ENCODE measurements at places on chromosomes 3 and 15. TPM values are rescaled to one million over a fixed set of nuclear protein-coding genes. Genes with fewer than 3 reads are reported as not detected.
A peak's percentile ranks its signal among the peaks of the same experiment; 100 is the strongest.

DNA sequence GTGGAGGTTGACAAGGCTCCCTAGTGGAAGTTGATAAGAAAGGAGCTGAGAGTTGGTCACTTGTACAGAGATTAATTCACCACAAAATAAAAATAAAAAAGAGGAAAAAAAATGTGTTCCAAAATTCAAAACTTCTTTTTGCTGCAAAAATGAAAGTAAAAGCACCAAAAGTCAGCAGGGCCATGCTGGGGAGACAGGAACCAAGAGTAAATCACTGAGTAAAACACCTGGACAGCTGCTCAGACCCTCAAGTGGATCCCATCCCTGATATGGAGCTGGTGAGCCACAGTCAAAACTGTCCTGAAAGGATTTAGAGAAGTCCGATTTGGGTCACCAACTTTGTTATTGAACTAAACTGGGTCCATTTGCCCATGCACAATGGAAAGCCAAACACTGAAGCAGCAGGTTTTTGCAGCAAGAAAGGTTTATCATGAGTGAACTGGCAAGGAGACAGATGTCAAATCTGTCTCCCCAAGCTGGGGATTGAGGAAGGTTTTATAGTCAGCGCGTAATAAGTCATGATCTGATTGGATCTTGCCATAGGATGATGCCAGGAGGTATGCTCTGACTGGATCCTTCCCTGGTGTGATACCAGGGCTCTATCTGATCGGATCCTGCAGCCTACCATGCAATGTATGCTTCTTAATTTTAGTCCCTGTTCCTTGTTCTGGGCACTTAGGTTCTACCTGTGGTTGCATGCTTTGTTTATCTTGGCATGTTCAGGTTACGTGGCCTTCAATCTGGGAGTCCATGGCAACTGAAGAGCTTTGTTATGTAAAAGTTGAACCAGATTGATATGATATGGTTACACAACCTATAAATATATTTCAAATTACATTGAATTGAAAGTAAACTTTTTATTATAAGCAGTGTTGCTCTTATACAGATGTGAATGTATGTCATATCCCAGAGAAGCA is 313.2 kb downstream of the POLQ start:
- no peak overlapping the region for H3K4me3 ChIP-seq
- H3K36me3 ChIP-seq: no peaks in the 10 kb centered on the region
- DNase-seq: no peak
- no peaks in the 10 kb centered on the region for H3K4me1 ChIP-seq
- no peak overlapping the region for H3K27ac ChIP-seq

MOBP gene
- 0.10 TPM for total RNA-seq

STAC gene
- 18.1 TPM for total RNA-seq

DNA sequence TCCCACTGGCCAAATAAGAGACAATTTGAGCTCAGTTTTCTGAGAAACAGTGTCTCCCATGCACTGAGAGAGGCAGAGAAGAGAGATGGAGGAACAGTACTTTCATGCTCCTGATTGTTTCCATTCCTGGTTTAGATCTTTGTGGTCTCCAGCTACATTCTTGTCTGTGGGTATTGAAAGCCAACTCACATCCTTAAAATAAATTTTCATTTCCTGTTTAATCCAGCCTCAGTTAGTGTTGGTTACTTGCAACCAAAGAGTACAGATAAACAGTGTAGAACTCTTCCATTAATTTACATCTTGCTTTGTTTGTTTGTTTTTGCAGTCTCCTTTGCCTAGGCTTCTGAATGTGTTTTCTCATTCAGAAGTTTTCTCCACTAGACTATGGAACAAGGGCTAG is 123.7 kb upstream of the CLSTN2 start:
- no peaks in the 10 kb centered on the region for H3K27me3 ChIP-seq
- no peaks in the 10 kb centered on the region for H3K36me3 ChIP-seq
- H3K4me1 ChIP-seq: no peaks in the 10 kb centered on the region
- no peak overlapping the region for H3K4me3 ChIP-seq

- no peak overlapping the region for H3K27ac ChIP-seq
- H3K27me3 ChIP-seq: no peaks in the 10 kb centered on the region
- H3K4me3 ChIP-seq: no peak overlapping the region
- DNase-seq: no peak
Measured at GRCh38 chr3:114857299-114857701, 289.8 kb downstream of the ZBTB20 start.

IQCF5 gene
- total RNA-seq: not detected

DNA sequence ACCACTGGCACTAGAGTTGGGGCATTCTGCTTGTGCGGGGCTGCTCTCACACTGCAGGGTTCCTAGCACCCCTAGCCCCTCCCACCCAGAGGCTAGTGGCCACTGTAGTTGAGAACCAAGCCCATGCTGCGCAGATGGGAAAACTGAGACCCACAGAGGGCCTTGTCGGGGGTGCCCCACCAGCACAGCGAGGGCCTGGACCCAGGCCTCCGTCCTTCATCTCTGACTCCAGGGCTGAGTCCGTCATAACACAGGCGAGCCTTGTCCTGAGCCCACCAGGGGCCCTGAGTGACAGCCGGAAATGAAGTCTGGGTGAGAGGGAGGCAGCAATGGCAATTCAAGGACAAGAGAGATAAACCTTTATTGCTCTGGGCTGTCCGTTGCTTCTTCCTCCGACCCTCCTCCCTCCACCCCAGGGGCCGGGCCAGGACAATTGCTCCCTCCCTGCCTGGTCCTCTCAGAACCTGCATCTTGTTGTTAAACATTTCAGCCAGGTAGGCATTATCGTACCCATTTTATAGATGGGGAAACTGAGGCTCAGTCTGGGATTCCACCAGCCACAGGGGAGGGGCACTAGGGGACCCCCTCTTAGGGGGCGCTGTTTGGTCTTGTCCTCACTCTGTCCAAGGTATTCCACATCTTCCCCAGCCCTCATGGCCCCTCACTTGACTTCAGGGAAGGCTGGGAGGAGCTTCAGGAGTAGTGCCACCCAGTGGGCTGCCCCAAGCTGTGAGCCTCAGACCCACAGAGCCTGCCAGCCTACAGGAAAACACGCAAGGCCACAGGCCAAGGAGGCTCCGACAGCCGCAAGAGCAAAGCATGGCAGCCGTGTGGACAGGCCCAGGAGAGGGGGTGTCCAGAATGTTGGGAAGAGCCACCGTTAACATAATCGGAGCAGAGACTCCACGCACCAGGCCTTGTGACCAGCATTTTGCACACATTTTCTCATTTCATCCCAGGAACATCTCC is 4.4 kb upstream of the GRIP2 start:
- H3K4me1 ChIP-seq: peaks cover 1% of the 10 kb centered on the region
- no peak overlapping the region for H3K27ac ChIP-seq
- H3K36me3 ChIP-seq: no peaks in the 10 kb centered on the region
- DNase-seq: no peak
- no peaks in the 10 kb centered on the region for H3K27me3 ChIP-seq

RLBP1 gene
- total RNA-seq: not detected

DNA sequence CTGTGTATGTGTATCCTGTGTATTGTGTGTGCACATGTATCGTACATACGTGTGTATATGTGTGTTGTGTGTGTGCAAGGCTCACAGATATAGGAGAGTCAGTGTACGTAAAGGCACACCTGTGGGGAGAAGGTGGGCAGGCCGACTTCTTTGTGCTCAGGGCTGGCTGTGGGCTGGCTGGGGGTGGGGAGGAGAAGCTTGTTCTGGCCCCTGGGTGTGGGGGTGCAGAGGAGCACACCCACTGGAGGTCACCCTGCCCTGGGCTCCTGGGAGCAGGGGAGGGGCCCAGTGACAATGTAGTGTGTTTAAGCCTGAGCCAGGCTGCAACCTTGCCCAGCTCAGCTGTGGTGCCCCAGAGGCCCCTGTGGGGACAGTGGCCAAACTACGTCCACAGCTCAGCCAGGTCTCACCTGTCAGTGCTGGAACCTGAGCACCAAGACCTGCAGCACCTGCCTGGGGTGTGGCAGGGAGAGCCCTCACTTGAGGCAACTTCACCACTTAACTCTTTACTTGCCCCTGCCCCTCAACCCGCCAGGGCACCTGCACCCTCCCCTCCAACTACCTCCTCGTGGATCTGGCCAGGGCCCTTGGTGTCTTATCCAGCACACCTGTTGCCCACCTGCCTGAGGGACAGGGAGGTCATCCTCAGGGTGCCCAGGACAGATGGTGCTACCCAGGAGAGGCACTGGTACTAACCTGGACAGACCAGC is 2.6 kb upstream of the HHATL start:
- DNase-seq: peak; percentile 35
- no peaks in the 10 kb centered on the region for H3K4me1 ChIP-seq
- H3K36me3 ChIP-seq: no peaks in the 10 kb centered on the region
- no peaks in the 10 kb centered on the region for H3K27me3 ChIP-seq
- no peak overlapping the region for H3K4me3 ChIP-seq
- no peak overlapping the region for H3K27ac ChIP-seq

GRCh38 chr3:37559461-37559860 is 302.2 kb upstream of the CTDSPL start:
- no peaks in the 10 kb centered on the region for H3K36me3 ChIP-seq
- DNase-seq: no peak
- H3K4me1 ChIP-seq: peaks cover 6% of the 10 kb centered on the region

DNA sequence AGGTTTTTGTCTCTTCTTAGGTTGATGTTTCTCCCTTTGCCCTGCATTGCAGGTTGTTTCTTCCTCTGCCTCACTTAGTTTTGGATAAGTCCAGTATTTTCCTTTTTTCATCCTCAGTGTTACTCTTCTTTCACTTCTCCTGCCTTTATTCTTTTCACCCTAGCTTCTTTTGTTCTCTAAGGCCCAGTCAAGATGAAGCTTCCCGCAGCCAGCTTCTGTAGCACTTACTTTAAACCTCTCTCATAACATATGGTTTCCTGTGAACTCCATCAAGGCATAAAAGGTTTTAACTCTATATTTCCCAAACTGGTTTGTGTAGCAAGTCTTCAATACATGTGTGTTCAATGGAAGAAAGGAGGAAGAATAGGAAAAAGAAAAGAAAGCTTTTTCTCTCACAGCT is 54.1 kb downstream of the TP63 start:
- no peaks in the 10 kb centered on the region for H3K27me3 ChIP-seq
- no peak overlapping the region for H3K27ac ChIP-seq
- no peaks in the 10 kb centered on the region for H3K36me3 ChIP-seq
- no peak overlapping the region for H3K4me3 ChIP-seq
- DNase-seq: no peak

NOX5 gene
- total RNA-seq: not detected

SPTBN5 gene
- total RNA-seq: 0.84 TPM

DNA sequence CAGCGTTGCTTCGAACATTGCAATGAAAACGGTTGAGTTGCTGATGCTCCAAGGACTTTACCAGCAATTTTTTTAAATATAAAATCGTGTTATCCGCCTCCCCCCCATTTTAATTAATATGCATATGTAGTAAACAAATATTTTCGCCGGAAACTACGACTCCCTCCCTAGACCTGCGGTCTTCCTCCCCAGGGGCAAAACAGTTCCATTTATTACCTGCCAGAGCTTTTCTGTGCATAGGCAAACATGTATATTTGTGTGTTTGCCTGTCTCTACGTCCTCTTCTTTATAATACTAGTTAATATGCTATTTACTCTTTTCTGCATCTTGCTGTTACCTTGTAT is 593 bp upstream of the RSL24D1 start:
- H3K4me1 ChIP-seq: no peaks in the 10 kb centered on the region
- H3K27me3 ChIP-seq: no peaks in the 10 kb centered on the region
- peaks cover 3% of the 10 kb centered on the region for H3K36me3 ChIP-seq
- H3K27ac ChIP-seq: peak overlapping the region; percentile 97

GRCh38 chr3:150365132-150365604 is 42.9 kb upstream of the TSC22D2 start:
- H3K27me3 ChIP-seq: no peaks in the 10 kb centered on the region
- no peaks in the 10 kb centered on the region for H3K36me3 ChIP-seq
- no peak overlapping the region for H3K4me3 ChIP-seq
- DNase-seq: no peak
- H3K4me1 ChIP-seq: peaks cover 2% of the 10 kb centered on the region

XCR1 gene
- total RNA-seq: not detected

HCLS1 gene
- 0.86 TPM for total RNA-seq

- DNase-seq: no peak
- no peak overlapping the region for H3K4me3 ChIP-seq
- no peak overlapping the region for H3K27ac ChIP-seq
- no peaks in the 10 kb centered on the region for H3K36me3 ChIP-seq
Measured at GRCh38 chr3:52801839-52802238, 7.2 kb downstream of the ITIH3 start.

CTXN2 gene
- not detected for total RNA-seq

- H3K4me3 ChIP-seq: peak overlapping the region; percentile 73
- peaks cover 14% of the 10 kb centered on the region for H3K4me1 ChIP-seq
- no peak for DNase-seq
- no peaks in the 10 kb centered on the region for H3K36me3 ChIP-seq
- H3K27ac ChIP-seq: no peak overlapping the region
Measured at GRCh38 chr3:37862903-37863815, 1.5 kb downstream of the CTDSPL start.

GRCh38 chr3:46091741-46092701 is 64.7 kb upstream of the XCR1 start:
- no peaks in the 10 kb centered on the region for H3K4me1 ChIP-seq
- H3K36me3 ChIP-seq: no peaks in the 10 kb centered on the region
- H3K27ac ChIP-seq: no peak overlapping the region
- H3K27me3 ChIP-seq: no peaks in the 10 kb centered on the region

DNA sequence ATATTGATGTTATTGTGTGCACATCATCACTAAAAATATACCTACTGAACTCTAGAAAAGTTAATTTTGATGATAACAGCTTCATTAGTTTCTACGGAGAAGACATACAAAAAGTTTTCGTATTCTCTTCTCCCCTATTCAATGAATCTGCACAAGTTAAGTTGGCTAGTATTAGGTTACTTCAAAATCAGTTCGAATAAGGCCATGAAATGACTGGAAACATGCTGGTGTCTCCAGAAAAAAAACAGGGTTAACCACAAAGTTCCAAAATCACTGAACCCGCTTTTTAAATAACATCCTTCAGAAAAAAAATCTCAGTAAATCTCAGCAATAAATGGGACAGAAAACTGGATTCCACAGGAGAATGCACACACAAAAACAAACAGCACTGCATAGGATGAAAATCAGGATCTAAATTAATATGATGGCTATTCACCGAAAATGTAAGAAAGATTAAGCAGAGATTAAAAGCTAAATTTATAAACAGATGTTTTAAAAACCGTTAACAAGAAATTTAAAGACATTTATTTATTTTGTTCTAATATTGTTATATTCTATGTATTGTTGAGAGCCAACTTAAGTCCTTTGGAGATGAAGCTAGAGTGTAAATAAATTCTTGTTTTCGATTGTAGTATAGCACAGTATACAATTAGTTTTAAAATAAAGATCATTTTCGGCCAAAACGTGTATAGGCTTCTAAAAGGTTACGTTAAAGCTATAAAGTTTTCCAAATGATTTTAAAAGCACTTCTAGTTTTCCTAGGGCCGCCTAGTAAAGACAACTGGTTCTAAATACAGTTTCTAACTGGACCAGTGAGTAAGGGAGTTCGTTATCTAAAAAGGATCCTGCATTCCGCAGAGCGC is 1.0 kb downstream of the IGSF11 start:
- peak overlapping the region; percentile 62 for H3K4me3 ChIP-seq
- DNase-seq: no peak
- no peak overlapping the region for H3K27ac ChIP-seq

DNA sequence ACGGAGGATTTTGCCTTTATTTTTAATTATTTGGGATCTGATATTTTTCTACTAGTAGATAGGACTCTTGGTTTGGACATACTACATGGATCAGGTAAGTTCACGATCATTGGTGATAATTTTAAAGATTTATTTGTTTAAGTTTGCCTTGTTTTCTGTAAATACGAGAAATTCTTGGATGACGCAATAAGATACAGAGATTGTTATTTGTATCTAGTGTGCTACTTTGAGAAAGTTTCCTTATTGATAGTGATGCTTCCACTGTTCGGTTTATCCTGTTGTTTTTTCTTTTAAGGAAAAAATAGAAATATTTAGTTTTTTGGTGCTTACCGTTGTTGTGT is 577 bp downstream of the CHD2 start:
- no peaks in the 10 kb centered on the region for H3K27me3 ChIP-seq
- H3K36me3 ChIP-seq: no peaks in the 10 kb centered on the region
- no peak for DNase-seq
- H3K4me3 ChIP-seq: peak overlapping the region; percentile 91

All from H1 (cell line).